ENCODE measurements at places on chromosomes 13 and 19. TPM values are rescaled to one million over a fixed set of nuclear protein-coding genes. Genes with fewer than 3 reads are reported as not detected.
A peak's percentile ranks its signal among the peaks of the same experiment; 100 is the strongest.

ZNF471 gene
- total RNA-seq: 1.1 TPM

SHISA7 gene
- not detected for total RNA-seq

GRK1 gene
- total RNA-seq: not detected

KIRREL2 gene
- not detected for total RNA-seq

ANKRD24 gene
- total RNA-seq: 1.9 TPM

- no peaks in the 10 kb centered on the region for H3K27me3 ChIP-seq
- H3K27ac ChIP-seq: peak within 1 kb of the TSS; percentile 70
- peaks cover 7% of the 10 kb centered on the region for H3K36me3 ChIP-seq
- peak within 1 kb of the TSS; percentile 42 for H3K4me3 ChIP-seq
Measured at GRCh38 chr19:13764101-13764807, at the start of gene MRI1. TSS of gene MRI1 (plus strand) at chr19:13764522. CDS start at chr19:13764589, 67 bp downstream.

- no peaks in the 10 kb centered on the region for H3K36me3 ChIP-seq
- H3K4me3 ChIP-seq: no peak overlapping the region
- peaks cover 17% of the 10 kb centered on the region for H3K4me1 ChIP-seq
- DNase-seq: no peak
Measured at GRCh38 chr13:51625555-51626345, 41.5 kb downstream of the WDFY2 start.

GRCh38 chr13:32496599-32497160 lies 41.9 kb downstream of the N4BP2L2 start:
- peaks cover 6% of the 10 kb centered on the region for H3K4me1 ChIP-seq
- no peaks in the 10 kb centered on the region for H3K36me3 ChIP-seq
- no peak overlapping the region for H3K27ac ChIP-seq
- DNase-seq: no peak

DNA sequence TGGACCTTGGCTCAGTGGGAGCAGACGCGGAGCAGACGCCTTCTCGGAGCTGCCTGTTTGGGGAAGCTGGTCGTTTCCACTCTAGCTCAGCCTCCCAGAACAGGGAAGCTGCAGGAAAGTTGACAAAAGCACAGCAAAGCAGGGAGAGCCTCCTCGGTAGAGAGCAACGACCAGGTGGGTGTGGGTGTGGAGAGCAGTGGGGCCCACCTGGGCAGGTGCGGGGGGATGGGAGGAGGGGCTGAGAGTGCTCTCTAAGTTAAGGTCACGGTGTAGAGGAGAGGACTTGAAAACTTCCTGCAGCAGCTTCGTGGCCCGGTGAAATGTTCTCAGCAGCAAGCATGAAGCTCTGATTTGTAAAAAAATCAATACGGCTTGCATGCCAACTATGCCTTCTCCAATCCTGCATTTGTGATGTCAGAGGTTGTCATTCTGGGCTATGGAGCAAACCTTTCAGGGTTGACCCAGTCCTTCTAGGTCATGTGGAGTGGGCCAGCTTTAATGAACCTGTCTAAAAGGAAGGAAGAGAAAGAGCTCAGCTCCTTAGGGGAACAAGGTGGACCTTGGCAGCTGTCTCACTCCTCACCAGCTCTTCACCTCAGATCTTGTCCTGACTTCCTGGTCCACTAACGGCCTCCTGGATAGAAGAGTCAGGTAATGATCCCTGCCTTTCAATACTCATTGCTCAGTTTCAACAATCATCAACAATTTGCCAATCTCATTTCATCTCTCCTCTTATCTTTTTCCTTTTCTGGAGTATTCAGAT lies 85.8 kb upstream of the UBL3 start:
- DNase-seq: no peak
- H3K27me3 ChIP-seq: no peaks in the 10 kb centered on the region
- peak overlapping the region; percentile 72 for H3K4me3 ChIP-seq
- no peaks in the 10 kb centered on the region for H3K36me3 ChIP-seq
